Amniotic epithelial cell (primary cell): ENCODE measurements at places on chromosomes 5 and 9.

- no peak for DNase-seq
These were observed 8.6 kb downstream of the GPR151 start for GRCh38 chr5:146507428-146507827.

GRCh38 chr9:19989213-19989612 lies 200.4 kb upstream of the SLC24A2 start:
- no peak for DNase-seq

DNA sequence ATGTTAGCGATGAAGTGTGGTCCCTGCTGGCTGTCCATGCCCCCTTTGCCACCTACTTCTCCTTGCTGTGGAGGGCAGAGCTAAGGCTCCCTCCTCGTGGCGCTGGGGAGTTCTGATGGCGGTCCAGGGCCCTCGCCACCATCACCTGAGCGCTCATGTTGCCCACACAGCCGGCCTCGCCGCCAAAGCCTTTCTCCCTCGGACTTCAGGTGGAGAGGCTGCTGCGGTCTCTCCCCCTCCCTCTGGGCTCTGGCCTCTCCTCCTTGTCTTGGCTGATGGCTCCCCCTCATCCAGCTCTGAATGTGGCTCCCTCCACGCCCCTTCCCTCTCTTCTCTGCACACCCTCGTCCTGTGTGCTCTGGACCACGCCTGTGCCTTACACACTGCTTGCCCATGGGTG lies 14.5 kb upstream of the LPCAT1 start:
- DNase-seq: no peak

GRCh38 chr9:36964791-36965190 lies 69.3 kb downstream of the PAX5 start:
- DNase-seq: no peak

DNA sequence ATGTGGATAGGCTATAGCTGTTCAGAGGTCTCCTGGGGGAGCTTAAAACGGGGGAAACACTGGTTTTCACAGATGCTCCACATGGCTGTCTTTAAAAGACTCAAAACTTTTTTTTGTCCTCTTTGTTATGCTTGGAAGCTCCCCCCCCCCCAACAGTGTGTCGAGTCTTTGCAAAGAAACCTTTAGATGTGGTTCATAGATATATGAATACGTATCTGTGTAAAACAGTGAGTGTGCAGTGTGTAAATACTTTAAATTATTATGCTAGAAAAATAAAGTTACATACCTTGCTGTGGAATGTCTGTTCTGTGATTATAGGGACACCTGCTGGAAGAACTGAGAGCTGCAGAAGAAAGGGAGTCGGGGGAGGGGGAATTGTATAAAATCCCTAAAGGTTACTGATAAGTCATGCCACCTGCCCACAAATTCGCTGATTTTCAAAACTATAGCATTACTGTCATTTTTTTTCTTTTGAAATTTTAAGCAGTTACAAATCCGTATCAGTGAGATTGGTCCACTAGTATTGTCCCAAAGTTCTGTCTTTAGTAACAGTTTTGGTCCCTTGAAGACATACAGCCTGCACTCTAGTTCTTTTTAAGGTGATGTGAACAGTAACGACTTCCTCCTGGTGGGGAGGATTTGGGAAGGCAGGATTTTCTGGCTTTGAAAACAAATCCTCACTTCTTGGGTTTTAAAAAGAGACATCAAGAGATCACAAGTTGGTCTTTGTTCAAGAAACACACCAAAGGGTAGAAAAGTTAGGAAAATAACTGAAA lies 22.9 kb downstream of the RGMB start:
- peak; percentile 58 for DNase-seq
